ENCODE measurements at places on chromosomes 7 and 10. TPM values are rescaled to one million over a fixed set of nuclear protein-coding genes. Genes with fewer than 3 reads are reported as not detected.

DNA sequence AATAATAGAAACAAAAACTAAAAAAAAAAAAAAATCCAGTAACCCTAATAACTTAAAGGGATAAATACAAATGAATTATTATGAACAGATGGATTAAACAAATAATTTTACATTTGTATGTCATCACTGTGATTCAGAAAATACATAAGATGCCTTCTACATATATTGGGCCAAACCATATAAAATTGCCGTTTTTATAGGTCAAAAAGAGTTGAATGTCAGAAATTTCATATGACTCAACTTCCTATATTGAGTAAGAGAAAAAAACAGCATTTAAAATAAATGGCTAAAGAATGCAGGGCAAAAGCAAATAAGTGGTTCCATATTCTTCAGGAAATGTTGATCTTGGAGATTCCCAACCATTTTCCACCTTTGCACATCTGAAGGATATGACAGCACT, 9.4 kb downstream of the SLC35B4 start:
- DNase-seq = no peak

DNA sequence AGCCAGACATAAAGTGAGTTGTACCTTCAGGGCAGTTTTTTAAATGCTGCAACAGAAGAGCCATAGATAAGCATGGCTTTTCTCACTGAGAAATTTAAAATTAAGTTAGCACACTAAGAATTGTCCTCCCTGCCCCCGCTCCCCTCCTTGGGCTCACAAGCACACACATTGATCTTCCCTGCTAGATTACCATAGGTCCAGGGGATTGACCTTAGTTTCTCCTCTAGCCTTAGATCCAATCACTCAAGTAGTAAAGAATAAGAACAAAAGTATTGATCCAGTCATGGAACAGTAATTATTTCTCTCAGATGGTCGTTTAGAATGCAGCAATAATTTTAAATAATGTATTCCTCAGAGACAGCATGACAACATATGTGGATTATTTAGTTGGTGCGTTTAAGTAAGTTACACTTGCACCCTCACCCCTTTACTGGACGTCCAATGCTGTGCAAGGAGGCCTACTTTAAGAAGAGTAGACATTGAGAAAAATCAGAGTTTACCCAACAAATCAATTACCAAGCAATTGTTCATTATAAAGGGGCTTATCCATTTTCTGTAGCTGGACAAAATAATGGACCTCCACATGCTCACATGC, 683.5 kb upstream of the GALNT17 start:
- DNase-seq = no peak

The MYH16 gene
- polyA plus RNA-seq = 0.01 TPM

The CHST3 gene
- 6.0 TPM for polyA plus RNA-seq

- DNase-seq = peak; percentile 22
These were observed at the start of gene AS3MT for GRCh38 chr10:102869258-102870198. Gene AS3MT (plus strand): TSS chr10:102869470. CDS start chr10:102869593, 123 bp downstream.

DNA sequence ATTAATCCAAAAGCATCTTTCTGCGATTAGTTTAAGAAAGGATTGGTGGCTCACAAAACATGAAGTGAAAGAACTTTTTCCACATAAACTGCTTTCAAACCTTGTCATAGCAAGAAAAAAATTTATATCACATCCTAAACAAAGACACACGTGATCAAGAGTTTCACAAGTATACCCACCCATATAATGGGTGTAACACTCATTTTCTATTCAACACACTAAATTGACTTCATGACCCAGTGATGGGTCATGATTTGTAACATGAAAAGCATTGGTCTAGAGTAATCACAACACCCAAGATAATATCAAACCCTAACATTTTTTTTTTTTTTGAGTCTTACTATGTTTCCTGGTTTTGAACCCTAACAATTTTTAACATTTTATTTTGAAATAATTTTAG, 17.6 kb downstream of the PMPCB start:
- DNase-seq = no peak

DNA sequence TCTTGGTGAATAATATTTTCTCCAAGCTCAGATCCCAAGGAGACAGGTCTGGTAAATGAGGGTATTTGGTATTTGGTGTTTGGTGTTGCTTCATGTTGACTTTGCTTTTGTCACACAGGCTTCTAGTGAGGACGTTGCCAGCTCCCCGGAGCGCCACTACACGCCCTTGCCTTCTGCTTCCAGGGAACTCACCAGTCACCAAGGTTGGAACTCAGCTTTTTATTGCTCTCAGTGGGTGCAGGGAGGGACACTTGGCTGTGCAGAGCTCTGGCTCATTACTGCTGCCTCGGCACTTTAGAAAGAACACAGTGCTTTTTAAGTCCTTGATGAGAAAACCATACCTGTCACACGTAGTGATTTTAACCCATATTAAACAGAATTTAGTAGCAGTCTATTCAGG, 892.9 kb downstream of the LRMDA start:
- DNase-seq = no peak

The ZNF282 gene
- 20.0 TPM for polyA plus RNA-seq

GRCh38 chr7:117347480-117347879, 24.6 kb upstream of the WNT2 start:
- no peak for DNase-seq

DNA sequence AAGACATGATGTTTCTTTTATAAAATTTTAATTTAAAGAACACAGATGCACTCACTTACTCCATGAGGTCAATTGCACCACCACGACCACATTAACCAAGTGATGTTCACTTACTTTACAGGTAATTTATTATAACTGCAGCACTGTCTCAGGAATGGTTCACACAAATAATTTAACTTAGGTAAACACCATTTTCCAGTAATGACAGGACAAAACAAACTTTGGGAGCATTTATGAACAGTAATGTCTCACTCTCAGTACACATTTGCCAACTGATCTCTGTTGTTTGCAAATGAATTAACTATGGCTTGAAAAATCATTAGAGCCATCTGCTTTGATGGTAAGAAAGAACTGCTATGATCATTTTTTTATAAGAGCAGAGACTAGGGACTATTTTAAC, 150.4 kb downstream of the ETV1 start:
- no peak for DNase-seq

DNA sequence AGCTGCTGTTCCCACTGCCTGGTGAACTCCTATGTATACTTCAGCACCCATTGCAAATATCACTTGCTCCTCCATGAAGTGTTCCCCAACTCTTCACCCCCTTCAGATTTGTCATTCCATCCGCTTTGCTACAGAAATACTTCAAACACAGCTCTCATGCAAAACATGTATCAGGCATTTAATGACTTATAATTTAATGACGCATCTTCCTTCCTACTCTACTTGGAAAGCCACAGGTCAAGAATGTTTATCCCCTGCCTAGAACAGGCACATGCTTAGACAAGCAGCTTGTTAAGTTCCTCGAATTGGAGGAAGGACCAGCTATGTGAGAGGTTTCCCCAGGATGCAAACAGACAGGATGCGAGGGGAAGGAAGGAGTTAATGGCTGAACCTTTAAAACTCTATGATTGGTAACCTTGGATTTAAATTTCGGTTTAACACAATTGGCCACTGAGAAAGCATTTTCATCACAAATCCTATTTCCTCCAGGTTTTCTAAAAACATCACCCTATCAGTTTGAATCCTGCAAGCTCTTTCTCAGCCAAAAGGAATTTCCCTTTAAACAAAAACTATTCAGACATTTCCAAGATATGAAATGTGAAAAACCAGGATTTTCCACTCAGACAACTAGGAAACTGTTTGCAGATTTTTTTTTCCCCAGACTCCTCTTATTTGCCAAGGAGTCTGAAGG, 11.5 kb downstream of the CREB3L2 start:
- DNase-seq = peak; percentile 99

The SNCG gene
- 60.8 TPM for polyA plus RNA-seq

The CRTAC1 gene
- 1.4 TPM for polyA plus RNA-seq

GRCh38 chr7:106870983-106871410, 5.9 kb downstream of the PIK3CG start:
- peak; percentile 58 for DNase-seq

- no peak for DNase-seq
These were observed 63.8 kb downstream of the CCSER2 start for GRCh38 chr10:84392181-84392580.

- DNase-seq = no peak
These were observed 185.5 kb upstream of the ASAH2 start for GRCh38 chr10:50436805-50437204.

The STRIP2 gene
- 2.4 TPM for polyA plus RNA-seq

DNA sequence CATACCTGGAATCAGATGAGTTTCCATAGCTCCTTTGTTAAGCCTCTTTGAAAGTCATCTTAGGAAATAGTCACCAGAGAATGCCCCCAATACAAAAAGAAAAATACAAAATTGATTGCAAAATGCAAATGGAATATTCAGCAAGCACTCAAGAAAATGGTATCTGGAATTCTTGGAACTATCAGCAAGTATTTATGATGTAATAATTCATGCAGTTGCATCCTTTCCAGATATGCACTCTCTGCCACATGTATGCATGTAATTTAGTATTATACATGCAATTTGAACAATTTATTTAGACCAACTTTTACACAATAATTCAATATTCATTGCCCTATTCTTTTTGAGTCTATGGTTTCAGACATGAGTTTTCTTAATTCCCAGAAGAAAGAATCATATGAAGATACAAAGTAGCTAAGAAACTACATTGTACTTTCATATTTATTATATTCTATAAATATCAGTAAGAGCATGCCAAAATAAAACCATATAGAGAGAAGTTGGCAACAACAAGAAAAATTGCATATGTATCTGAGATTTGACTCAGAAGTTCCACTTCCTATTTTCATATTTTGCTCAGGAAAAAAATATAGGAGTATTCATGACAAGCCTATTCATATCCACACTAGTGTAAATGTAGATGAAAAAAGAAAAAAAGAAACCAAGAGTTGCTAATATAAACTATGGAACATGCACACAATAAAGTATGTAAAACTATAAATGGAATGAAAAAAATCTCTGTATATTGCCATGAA, 338.5 kb downstream of the SEMA3D start:
- DNase-seq = peak; percentile 4
